ENCODE measurements at places on chromosomes 3 and 15.

GRCh38 chr15:81888748-81889484 is 156.9 kb downstream of the MEX3B start:
- DNase-seq, result no peak

DNA sequence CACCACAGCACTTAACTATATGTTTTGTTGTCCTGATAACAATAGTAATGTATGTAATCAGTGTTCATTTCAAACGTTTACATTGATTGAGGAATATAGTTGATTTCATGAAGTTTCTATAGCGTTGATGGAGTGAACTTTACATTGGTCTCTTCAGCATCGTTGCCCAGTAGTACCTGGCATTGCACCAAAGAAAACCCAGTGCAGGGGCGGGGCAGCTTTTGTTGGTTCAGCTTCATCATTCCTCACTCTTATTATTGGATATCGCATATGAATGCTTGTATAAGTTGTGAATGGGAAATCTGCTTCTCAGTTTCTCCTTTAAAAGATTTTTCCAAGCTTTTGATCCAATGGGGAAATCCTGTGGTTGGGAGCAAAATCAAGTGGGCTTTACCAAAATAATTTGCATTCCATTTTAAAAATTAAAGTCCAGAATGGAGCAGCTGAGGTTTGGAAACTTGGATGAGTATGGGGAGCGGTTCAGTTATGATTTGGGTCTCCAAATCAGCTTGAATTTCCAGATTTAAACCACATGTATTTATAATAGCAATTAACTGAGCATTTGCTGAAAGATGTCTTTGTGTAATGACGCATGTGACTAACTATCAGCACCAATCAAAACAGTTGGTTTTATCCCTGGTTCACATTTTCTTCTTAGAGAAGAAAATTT is 213.7 kb downstream of the ALCAM start:
- DNase-seq, result no peak

GRCh38 chr3:138245026-138245425 is 57.9 kb downstream of the ARMC8 start:
- no peak for DNase-seq

- DNase-seq, result no peak
Measured at GRCh38 chr3:71432044-71432975, 151.2 kb downstream of the FOXP1 start.

GRCh38 chr3:52923963-52924362 is 26.6 kb upstream of the STIMATE start:
- DNase-seq, result no peak

- no peak for DNase-seq
Measured at GRCh38 chr15:60649845-60650548, 171.1 kb upstream of the ICE2 start.

DNA sequence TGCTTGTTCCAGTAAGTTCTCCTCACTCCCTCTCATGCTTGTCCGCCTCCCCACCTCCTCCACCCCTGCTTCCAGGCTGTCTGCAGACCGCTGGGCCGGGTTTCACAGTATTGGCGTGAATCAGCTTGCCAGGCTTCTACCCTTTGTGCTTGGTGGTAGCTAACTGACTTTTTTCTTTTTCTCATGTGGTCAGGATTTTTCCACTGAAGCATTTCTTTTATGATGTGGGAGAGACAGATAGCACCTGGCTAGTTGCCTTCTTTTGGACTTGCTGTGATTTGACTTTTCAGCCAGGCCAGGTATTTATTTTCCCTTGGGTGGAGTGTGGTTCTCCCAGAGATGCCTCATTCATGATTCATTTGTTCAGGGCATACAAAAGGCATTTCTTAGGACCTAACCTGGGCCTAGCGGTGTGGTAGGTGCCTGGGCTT is 60.6 kb downstream of the ST6GAL1 start:
- DNase-seq, result no peak

GRCh38 chr15:78149805-78150751 is 916 bp downstream of the IDH3A start:
- DNase-seq, result no peak

DNA sequence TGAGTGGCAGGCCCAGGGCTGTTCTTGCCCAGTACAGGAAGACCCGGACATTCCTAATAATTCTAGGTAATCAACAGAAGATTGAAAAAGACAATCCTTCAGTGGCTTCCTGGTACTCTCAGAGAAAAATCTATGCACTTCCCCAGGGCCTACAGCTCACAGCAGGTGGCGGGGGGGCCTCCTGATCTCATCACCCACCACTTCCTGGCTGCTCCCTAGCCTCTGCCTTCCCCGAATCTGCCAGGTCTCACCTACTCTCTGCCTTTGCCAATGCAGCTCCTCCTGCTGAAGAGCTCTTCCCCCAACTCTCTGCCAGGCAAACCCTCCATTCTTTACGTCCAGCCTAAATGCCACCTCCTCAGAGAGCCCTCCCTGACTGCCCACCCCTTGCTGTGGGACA is 37.5 kb downstream of the EHD4 start:
- no peak for DNase-seq

- DNase-seq, result no peak
Measured at GRCh38 chr3:68919000-68919399, 13.3 kb downstream of the TAFA4 start.

DNA sequence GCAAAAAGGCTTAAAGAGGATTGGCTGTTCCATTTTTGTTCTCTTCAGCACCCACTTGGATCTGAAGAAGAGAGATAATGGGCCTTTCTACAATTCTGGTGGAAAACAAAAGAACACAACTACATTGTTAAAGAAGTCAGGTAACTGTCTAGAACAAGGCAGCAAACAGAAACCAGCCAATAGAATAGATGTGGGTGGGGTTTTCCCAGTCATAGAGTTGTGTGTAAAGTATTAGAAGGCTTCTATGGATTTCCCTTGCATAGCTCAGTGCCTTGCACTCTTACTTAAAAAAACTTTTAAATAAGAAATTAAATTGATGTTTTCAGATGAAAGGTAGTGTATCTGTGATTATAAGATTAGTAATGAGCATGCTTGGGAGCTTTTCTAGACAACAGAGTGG is 462.7 kb upstream of the ATP11B start:
- DNase-seq, result no peak

Data from HuH-7 (cell line).